ENCODE measurements at places on chromosomes 3 and 15.

DNA sequence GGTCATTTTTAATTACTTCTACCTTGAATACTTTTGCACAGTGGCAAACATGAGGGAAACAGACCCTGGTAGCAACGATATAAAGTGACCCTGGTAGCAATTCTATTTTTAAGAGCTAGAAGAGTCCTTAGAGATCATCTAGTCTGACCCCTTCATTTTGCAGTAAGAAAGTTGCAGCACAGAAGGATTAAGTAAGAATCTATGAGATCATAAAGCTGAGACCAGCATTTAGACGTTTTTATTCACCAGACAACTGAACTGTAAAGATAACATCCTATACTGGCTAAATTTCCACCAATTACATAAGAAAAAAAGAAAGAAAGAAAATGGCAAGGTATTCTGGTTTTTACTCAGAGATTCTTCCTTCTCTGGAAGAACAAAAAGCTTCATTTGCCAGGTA, 49.9 kb downstream of the LRRFIP2 start:
- no peak for DNase-seq

GRCh38 chr3:184757022-184757651, 45.3 kb upstream of the MAGEF1 start:
- DNase-seq: no peak

- DNase-seq: no peak
Observed at GRCh38 chr15:101397521-101398003, 91.9 kb downstream of the PCSK6 start.

DNA sequence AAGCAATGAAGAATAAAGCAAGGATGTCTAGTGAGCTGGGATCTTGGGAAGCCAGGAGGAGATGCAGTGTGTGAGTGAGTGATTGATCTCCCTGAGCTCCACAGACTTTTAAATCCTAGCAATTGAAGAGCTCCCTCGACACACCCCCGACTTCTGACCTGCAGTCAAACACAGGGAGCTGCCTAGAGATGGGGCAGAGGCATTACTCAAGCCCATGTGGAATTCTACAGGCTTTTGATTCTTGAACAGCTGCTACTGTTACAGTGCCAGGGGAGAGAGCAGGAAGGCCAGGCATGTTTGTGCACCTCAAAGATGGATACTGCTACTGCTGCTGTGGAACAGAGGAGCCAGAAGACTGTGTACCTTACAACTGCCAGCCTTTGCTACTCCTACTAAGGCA, 1403.1 kb upstream of the ALCAM start:
- DNase-seq: no peak

GRCh38 chr3:113630956-113631542, 65.4 kb downstream of the USF3 start:
- no peak for DNase-seq

- DNase-seq: no peak
Observed at GRCh38 chr3:159854500-159855124, 134.0 kb upstream of the IL12A start.

- DNase-seq: no peak
Observed at GRCh38 chr15:100661156-100661555, 58.8 kb downstream of the ASB7 start.

DNA sequence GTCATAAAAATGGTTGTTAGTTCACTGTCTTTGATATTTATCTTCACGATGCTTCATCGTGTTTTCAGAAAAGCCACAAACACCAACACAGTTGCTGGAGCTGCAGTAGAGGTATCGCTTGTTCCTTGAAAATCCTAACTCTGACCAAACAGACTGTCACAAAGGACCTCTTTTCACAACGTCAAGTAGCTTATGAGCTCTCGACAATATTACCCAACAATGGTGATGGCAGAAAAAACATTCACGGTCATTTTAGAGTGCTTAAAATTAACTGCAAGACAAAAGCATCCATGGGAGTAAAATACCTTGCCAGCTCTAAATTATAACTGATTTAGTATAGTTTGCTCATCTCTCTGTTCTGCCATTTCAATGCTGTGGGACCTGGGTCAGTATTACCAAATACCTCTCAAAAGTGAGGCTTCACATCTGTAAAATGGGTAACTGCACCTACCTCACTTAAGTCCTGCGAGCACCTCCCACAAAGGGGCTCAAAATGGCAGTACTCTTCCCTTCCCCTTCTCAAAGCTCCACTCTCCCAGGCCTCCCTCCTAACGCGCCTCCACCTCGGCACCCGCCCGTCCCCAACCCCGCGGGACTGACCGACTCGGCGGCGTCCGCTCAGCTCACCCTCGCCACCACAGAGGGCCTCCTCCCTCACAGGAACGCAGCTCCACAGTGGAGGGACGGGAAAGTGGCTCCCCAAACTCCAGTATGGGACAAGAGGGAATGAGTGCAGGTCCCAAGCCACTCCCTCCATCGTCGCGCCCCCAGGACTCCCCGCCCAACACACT, 546 bp downstream of the TRIM59 start:
- DNase-seq: no peak

GRCh38 chr3:169337500-169338078, 325.9 kb downstream of the MECOM start:
- no peak for DNase-seq

- no peak for DNase-seq
Observed at GRCh38 chr3:107402214-107402613, 25.0 kb downstream of the CCDC54 start.

- DNase-seq: no peak
Observed at GRCh38 chr15:39869254-39869653, 50.8 kb downstream of the GPR176 start.

- DNase-seq: no peak
Observed at GRCh38 chr3:36373666-36374065, 6.6 kb upstream of the STAC start.

DNA sequence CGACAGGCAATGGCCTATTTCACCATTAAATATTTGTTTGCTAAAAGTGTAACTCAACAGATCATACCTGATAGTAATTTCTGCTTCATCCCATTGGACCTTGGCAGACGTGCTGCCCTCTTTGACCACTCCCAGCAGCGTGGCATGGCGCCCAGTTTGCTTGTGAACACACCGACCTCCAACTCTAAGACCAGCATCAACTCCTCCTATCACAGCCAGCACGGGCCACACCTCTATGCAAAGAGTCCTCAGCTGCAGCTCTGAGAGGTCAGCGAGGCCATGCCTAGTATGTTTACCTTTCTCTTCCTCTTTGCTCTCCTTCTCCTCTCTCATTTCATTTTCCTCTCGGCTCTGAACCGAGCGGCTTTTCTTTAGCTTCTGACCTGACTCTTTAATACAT, 80.6 kb downstream of the FBXL22 start:
- no peak for DNase-seq

DNA sequence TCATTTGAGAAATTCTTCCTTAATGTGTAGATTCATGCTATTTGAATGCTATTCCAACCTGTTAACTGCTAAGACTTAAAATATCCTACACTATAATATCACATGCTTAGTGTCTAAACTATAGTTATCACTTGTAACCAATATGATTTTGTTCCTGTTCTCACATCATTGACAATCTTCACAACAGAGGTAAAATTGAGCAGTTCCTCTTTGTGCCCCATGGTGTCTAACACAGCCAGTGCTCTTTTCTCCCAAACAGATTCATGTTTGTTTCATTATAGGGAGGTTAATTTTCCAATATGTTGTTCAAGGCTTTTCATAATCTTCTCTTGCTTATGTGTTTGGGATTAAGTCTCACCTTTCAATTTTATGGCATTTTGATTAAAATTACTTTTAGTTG, 591.1 kb downstream of the ZPLD1 start:
- DNase-seq: no peak

- no peak for DNase-seq
Observed at GRCh38 chr3:12154151-12154550, 4.6 kb downstream of the TIMP4 start.

- no peak for DNase-seq
Observed at GRCh38 chr3:78116874-78117273, 1077.0 kb downstream of the ROBO2 start.

DNA sequence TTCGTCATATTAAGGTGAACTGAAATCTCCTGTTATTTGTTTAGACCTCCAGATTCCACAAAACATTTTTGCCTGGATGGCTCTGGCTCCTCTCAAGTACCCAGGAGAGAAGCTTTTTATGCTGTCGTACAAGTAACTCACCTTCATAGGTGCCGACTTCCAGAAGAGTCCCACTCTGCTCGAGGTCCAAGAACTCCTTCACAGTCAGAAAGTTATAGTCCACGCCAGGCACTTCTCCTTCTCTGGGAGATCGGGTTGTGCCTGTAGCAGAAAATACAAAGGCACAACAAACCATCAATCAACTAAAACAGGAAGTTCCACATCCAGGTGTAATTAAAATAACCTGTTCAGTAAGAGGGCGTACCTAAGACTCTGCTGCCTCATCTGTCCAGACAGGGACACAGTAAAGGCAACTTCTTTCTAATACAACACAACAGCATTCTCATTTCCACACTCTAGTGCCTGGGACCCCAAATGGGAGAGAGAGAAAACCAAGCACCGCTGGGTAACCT, 545.3 kb downstream of the MAGI1 start:
- DNase-seq: no peak

DNA sequence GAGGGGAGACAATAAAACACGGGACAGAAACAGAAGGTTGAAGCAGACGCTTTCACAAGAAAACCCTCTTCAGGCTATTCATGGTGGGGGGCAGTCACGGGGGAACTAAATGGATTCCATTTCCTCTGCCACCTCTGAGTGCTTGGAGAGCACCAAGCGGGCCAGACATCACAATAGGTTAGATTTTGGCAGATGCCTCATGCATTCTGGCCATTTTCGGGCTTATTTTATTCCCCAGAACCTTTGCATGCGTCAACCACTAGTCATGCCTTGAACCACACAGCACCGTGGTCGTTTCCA, 82.2 kb downstream of the RORA start:
- no peak for DNase-seq

DNA sequence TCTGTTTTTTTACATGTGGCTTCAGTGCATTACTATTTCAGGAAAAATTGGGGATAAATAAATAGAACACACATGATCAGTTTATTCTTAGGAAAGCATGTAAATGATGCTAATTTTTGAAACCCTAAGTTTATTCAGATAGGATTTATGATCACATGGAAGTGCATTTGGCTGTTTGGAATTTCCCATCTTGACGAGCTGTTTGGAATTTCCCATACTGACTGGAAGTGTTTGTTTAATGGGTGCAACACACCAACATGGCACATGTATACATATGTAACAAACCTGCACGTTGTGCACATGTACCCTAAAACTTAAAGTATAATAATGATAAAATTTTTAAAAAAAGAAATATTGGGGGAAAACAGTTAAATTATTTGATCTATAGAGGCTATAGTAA, 79.5 kb downstream of the COL6A6 start:
- no peak for DNase-seq

DNA sequence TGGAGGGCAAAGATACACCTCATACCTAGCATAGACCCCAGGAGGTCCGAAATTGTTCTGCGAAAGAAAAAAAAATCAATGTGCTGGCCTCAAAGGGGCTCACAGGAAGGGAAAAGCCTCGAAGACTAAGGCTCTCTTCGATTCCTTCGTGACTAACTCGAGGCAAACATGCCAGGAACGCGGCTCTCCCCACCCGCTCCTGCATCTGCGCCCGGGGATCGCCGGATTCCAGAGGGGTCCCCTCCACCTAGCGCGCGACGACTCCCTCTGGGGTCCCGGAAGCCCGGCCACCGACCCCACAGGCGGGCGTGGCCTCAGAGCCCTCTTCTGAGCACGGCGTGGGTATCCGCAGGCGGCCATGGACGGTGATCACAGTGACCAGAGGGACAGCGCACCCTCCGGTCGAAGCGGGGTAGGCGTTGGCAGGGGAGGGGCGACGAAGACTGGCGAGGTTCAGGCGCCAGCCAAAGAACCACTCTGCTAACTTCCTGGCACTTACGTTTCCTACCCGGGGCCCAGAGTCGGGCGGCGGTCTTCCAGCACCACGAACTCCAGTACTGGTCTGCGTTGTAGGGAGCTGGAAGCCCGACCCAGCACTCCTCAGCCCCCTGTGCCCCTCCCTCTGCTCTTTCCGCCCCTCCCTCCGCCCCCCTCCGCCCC, 515 bp upstream of the EIF3J start:
- DNase-seq: no peak

GRCh38 chr3:4776980-4777581, 202.2 kb upstream of the BHLHE40 start:
- DNase-seq: no peak

DNA sequence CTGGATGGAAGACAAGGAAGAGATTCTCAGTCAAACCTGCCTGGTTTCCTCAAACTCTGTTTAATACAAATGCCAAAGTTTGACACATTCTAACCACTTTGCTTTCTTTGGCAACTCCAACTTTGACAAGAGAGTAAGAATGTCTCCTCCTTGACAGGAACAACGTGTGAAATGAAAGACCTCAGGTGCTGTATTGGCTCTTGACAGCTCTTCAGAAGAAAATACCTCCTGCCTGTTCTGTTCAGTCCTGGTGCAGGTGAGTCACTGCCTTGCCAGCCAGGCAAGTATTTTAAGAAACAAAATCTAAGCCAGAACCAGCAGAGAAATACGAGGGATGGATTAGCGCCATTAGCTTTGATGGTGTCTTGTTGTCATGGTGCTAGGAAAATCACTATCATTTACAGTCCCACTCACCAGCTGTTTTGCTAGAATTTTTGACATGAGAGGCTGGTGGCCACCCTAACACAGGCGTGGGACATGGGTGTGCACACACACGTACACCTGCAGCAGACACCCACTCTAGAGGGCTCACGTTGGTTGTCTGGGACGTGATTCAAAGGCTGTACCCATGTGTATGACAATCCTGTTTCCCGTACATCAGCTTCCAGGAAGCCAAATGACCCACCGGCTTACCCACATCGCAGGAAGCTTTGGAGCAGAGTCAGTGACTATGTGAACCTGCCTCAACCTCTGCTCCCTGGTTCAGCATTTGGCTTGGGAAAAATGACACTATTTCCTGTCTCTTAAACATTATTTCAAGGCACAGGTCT, 60.4 kb downstream of the CCNL1 start:
- no peak for DNase-seq

- DNase-seq: no peak
Observed at GRCh38 chr15:28133281-28133680, 34.2 kb upstream of the OCA2 start.

- no peak for DNase-seq
Observed at GRCh38 chr3:143122608-143123352, 3.2 kb downstream of the CHST2 start.

- no peak for DNase-seq
Observed at GRCh38 chr15:28182216-28182615, 83.1 kb upstream of the OCA2 start.

GRCh38 chr3:170815340-170815739, 54.7 kb downstream of the RPL22L1 start:
- DNase-seq: no peak

- DNase-seq: no peak
Observed at GRCh38 chr3:46857485-46858341, 5.5 kb downstream of the MYL3 start.

- no peak for DNase-seq
Observed at GRCh38 chr3:56467108-56467507, 1.2 kb downstream of the ERC2 start.

DNA sequence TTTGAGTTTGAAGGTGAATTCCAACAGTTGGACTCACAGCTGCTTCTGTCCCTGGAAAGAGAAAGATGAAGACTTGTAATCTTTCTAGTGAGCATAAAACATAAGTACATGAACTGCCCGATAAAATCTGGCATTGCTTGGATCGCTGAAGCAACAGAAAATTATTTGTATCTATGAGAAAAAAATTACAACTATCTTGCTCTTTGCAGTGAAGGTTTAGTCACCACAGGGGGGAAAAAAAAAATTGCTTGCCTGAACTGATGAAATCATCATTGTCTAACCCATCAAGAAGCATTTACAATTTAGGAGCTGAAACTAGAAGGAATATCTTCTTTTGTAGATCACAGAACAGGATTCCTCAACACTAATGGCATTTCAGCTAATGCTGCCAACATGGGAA, 20.0 kb downstream of the TMEM207 start:
- no peak for DNase-seq
